ENCODE measurements at places on chromosomes 12 and 14. TPM values are rescaled to one million over a fixed set of nuclear protein-coding genes. Genes with fewer than 3 reads are reported as not detected.

DNA sequence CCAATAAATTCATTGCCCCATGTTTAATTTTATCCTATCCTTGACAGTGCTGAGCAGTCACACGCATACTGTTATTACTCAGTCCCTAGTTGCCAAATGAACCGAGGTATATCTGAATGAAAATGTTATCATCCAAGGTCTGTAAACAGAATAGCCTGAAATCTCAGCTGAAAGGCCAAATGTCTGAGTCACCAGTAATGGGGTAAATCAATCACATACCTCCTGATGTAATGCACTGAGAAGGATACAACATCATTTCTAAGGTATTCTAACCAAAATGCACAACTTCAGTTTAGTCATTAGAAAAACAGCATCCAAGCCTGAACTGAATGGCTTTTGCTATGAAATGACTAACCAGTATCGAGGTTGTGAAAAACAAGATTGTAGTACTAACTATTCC, 228.6 kb downstream of the DPF3 start:
- no peaks in the 10 kb centered on the region for H3K27me3 ChIP-seq
- no peak overlapping the region for H3K27ac ChIP-seq
- DNase-seq: no peak
- H3K36me3 ChIP-seq: no peaks in the 10 kb centered on the region
- H3K4me1 ChIP-seq: no peaks in the 10 kb centered on the region

The YY1 gene
- 54.9 TPM for total RNA-seq

- no peaks in the 10 kb centered on the region for H3K36me3 ChIP-seq
- peak; percentile 20 for DNase-seq
- H3K27ac ChIP-seq: no peak overlapping the region
These were observed 8.4 kb upstream of the ACVRL1 start for GRCh38 chr12:51898937-51899336.

- H3K27ac ChIP-seq: no peak overlapping the region
- no peak for DNase-seq
- no peak overlapping the region for H3K4me3 ChIP-seq
- H3K27me3 ChIP-seq: peaks cover 3% of the 10 kb centered on the region
These were observed 26.4 kb upstream of the NUDT14 start for GRCh38 chr14:105207460-105207901.

DNA sequence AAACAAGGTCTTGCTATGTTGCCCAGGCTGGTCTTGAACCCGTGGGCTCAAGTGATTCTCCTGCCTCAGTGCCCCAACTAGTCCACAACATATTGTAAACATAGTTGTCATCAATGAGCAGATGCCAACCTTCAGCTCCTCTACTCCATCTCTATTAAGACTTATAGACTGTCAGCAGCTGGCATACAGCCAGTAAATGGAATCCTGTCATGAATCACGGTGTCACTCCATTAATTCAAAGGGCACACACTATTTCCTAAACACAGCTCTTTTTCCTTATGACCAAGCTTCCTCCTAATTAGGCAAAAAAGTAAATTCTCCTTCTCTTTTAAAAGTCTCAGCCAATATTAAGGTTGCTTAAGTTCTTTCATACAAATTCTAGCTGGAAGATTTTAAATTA, 111.2 kb downstream of the ITPR2 start:
- H3K27ac ChIP-seq: no peak overlapping the region
- H3K27me3 ChIP-seq: no peaks in the 10 kb centered on the region
- no peak overlapping the region for H3K4me3 ChIP-seq

Data from sigmoid colon (tissue), 7 donors.